Ovary (tissue), 10 donors: ENCODE measurements at places on chromosomes 3 and 15. TPM values are rescaled to one million over a fixed set of nuclear protein-coding genes. Genes with fewer than 3 reads are reported as not detected.
A peak's percentile ranks its signal among the peaks of the same experiment; 100 is the strongest.

The ATP6V1A gene
- total RNA-seq: 43.0 TPM

GRCh38 chr3:162892921-162893793 is 1396.5 kb downstream of the OTOL1 start:
- H3K36me3 ChIP-seq: no peaks in the 10 kb centered on the region
- no peak for DNase-seq
- H3K27ac ChIP-seq: no peak overlapping the region
- H3K4me3 ChIP-seq: no peak overlapping the region

DNA sequence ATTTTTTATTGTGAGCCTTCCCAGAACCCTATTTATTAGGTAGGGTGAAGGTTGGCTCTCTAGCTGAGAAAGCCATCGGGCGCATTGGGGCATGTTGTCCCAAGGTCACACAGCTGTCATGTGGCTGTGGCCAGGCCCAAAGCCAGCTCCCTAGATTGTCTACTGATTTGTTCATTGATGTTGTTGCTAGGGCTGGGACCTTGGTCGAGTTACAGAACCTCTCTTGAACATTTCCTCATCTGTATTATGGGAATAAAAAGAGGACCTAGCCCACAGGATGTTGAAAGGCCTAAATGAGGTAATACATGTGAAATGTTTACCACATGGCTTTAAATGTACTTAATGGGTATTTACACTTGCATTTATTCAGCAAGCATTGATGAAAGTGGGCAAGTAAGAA is 252.5 kb downstream of the SUCLG2 start:
- H3K4me1 ChIP-seq: no peaks in the 10 kb centered on the region
- H3K4me3 ChIP-seq: no peak overlapping the region
- no peaks in the 10 kb centered on the region for H3K27me3 ChIP-seq

DNA sequence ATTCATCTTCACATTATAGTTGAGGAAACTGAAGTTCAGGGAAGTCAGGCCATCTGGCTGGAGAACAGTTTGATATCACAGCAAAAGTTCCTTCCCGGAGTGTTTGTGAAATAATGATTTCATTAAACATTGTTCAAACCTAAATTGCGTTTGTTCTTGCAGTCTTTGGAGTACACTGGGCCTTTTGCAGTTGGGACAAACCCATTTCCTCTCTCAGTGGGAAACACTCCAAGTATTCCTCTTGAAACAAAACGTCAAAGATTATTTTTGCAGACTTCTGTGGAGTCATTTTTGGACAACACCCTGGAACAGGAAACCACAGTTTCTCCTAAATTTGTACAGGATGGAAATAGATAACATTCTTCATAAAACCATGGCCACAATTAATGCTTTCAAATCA is 287.5 kb downstream of the PTPRG start:
- peaks cover 9% of the 10 kb centered on the region for H3K4me1 ChIP-seq
- H3K36me3 ChIP-seq: no peaks in the 10 kb centered on the region
- H3K27me3 ChIP-seq: no peaks in the 10 kb centered on the region
- peak; percentile 38 for DNase-seq
- H3K27ac ChIP-seq: peak overlapping the region; percentile 43
- no peak overlapping the region for H3K4me3 ChIP-seq

- H3K36me3 ChIP-seq: no peaks in the 10 kb centered on the region
- no peaks in the 10 kb centered on the region for H3K27me3 ChIP-seq
- no peak overlapping the region for H3K27ac ChIP-seq
- H3K4me3 ChIP-seq: peak overlapping the region; percentile 52
- H3K4me1 ChIP-seq: no peaks in the 10 kb centered on the region
These were observed 561 bp downstream of the SIDT1 start for GRCh38 chr3:113532698-113533533.

DNA sequence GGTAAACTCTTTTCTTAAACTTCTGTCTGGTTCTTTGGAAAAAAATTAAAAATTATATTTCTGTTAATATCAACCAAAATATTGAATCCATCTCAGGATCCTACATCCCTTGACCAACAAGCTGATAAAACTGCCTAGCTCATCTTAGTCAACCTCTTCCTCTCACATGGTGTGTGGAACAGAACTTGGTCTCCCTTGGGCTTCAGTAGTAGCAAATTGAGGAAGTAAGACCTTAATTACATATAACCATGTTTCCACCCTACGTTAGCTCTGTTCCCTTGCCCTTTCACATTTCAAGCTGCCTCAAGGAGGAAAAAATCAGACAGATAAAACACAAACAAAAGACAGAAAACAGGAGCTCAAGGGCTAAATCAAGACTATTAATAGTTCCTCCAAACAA is 116.4 kb downstream of the GREM1 start:
- no peaks in the 10 kb centered on the region for H3K4me1 ChIP-seq
- no peak for DNase-seq
- H3K27me3 ChIP-seq: no peaks in the 10 kb centered on the region

DNA sequence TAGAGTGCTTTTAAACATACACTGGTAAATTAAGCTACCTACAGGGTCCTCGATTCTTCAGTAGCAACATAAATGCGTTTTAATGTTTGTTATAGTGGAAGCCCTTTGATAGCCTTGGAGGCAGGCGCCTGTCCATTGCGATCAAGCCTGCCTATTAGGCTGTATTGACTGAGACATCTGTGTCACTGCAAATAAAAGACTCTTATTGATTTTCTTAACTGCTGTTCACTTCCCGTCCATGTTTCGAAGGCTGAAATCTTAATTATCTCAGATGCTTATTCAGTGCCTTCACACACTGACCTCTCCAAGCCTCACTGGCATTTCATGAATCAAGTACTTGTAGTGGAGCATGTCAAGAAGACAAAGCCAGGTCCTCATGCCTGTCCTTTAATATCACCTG is 51.1 kb downstream of the MAP2K5 start:
- no peaks in the 10 kb centered on the region for H3K36me3 ChIP-seq
- DNase-seq: no peak
- H3K27me3 ChIP-seq: no peaks in the 10 kb centered on the region
- no peaks in the 10 kb centered on the region for H3K4me1 ChIP-seq

- H3K4me3 ChIP-seq: no peak overlapping the region
- DNase-seq: peak; percentile 62
- H3K4me1 ChIP-seq: peaks cover 11% of the 10 kb centered on the region
These were observed 7.9 kb upstream of the GP9 start for GRCh38 chr3:129052675-129053074.

DNA sequence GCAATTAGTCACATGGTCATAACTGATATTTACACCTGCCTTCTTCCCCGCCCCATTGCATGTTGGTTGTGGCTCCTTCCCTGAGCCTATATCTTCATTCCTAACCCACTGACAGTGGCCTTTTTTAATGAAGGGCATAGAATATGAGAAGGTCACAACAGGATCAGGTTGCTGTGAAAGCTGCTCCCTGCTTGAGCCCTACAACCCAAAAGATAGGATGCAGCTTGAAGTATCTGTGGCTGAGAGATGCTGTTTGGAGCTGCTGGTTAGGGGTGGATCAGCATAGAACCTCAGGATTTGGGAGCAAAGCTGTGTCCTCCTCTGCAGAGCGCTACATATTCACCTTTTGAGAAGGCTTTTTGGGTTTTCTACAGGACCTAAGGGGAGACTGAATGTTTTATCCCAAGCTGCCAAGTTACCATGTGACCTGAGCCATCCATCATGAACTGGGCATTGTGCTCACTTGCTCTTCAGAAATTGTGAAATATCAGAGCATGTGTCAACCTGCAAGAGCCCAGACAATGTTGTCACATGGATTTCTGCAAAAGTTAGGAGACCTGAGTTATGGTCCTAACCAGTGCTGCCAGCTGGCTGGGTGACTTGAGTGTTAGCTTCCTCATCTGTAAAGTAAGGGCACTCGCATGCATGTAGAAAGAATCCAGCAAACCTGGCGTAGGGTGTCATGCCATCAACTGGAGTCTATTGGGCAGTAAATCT is 49.8 kb upstream of the ARL8B start:
- no peak for DNase-seq
- H3K4me3 ChIP-seq: no peak overlapping the region
- H3K4me1 ChIP-seq: peaks cover 2% of the 10 kb centered on the region

- no peaks in the 10 kb centered on the region for H3K27me3 ChIP-seq
- peak; percentile 84 for DNase-seq
- no peak overlapping the region for H3K27ac ChIP-seq
- H3K4me1 ChIP-seq: peaks cover 1% of the 10 kb centered on the region
- no peak overlapping the region for H3K4me3 ChIP-seq
These were observed 40.9 kb upstream of the MRPL3 start for GRCh38 chr3:131543714-131544113.

The GOLGA6L1 gene
- total RNA-seq: not detected

The CCNB2 gene
- total RNA-seq: 0.40 TPM

DNA sequence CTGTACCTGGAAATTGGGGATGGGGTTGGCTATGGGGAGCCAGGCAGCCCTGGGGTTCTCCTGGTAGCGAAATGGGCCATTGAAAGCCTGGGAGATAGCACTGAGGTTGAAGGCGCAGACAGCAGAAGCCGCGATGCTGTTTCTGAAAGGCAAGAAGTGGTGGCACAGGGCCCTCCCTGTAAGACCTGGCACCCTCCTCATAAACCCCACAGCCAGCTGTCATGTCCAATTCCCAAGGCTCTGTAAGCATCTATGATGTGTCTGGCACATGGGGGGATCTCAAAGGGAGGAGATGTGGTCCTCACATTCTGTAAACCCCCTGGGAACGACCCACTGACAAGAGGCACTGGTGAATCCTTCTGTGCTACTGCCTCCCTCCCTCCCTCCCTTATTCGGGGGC is 104.0 kb downstream of the SEMA5B start:
- H3K4me1 ChIP-seq: no peaks in the 10 kb centered on the region
- no peaks in the 10 kb centered on the region for H3K36me3 ChIP-seq
- no peak overlapping the region for H3K27ac ChIP-seq
- H3K4me3 ChIP-seq: no peak overlapping the region

GRCh38 chr3:190768891-190769290 is 93.6 kb downstream of the GMNC start:
- no peak overlapping the region for H3K4me3 ChIP-seq
- H3K27me3 ChIP-seq: no peaks in the 10 kb centered on the region
- H3K4me1 ChIP-seq: no peaks in the 10 kb centered on the region
- DNase-seq: no peak

- no peaks in the 10 kb centered on the region for H3K36me3 ChIP-seq
- no peak overlapping the region for H3K27ac ChIP-seq
- H3K27me3 ChIP-seq: no peaks in the 10 kb centered on the region
- H3K4me1 ChIP-seq: peaks cover 4% of the 10 kb centered on the region
These were observed 134.4 kb downstream of the MYLK start for GRCh38 chr3:123749711-123750110.

The TIMMDC1 gene
- 71.3 TPM for total RNA-seq

DNA sequence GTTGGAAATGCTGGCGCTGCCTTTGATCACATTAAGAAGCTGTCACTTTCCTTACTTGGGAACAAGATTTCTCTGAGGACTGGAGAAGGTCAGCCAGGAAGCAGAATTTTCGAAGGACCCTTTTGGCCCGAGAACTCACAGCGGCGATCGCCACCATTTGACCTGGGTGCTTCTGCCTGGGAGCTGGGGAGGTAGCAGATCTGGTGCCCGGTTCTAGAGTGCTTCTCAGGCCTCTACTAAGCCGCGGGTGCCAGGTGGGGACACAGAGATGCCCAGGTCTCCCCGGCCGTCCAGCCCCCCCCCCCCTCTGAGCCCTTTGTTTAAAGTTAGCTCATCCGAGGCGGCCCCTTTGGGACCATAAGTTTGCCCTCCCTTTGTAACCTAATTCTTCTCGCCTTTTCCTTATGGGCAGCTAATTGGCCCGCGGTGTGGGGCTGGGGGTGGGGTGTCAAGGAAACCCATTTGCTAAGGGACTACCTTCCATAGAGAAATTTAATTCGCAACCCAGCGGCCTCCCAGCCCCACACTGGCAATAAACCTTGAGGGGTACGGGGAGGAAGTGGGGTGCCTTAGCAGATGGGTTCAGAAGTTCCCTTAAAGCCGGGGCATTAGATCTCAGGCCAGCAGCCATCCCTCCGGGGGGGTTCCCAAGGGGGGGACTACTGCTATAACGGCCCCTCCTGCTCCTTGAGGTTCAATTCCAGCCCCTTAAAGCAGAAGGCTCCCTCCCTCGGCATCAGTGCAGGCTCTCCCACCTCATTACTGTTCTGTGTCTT is 1.9 kb downstream of the GATA2 start:
- no peak overlapping the region for H3K27ac ChIP-seq
- H3K27me3 ChIP-seq: peaks cover 10% of the 10 kb centered on the region
- DNase-seq: peak; percentile 22
- no peaks in the 10 kb centered on the region for H3K36me3 ChIP-seq

The UBAP1L gene
- total RNA-seq: 7.6 TPM

- no peak overlapping the region for H3K27ac ChIP-seq
- no peak overlapping the region for H3K4me3 ChIP-seq
- no peaks in the 10 kb centered on the region for H3K27me3 ChIP-seq
- no peak for DNase-seq
These were observed 61.4 kb downstream of the ATP10A start for GRCh38 chr15:25801586-25802284.

GRCh38 chr15:68819495-68820294 is 1.0 kb downstream of the ANP32A start:
- no peaks in the 10 kb centered on the region for H3K36me3 ChIP-seq
- peak overlapping the region; percentile 95 for H3K27ac ChIP-seq
- peaks cover 6% of the 10 kb centered on the region for H3K4me1 ChIP-seq
- H3K27me3 ChIP-seq: no peaks in the 10 kb centered on the region

DNA sequence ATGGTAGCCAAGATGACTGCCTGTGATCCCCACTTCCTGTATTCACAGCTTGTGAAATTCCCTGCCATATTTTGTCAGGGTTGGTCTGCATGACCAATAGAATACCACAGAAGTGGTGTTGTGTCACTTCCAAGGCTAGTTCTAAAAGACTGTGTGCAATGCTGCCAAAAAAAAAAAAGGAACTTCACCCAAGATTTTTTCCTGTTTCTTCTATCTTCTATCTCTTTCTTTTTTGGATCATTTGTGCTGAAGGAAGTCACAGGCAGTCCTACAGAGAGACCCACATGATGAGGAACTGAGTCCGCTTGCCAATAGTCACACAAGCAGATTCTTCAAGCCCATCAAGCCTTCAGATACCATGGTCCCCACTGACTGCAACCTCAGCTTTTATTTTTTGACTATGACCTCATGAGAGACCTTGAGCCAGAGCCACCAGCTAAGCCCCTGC is 18.1 kb upstream of the RAF1 start:
- H3K4me1 ChIP-seq: peaks cover 2% of the 10 kb centered on the region
- H3K36me3 ChIP-seq: no peaks in the 10 kb centered on the region
- H3K27me3 ChIP-seq: no peaks in the 10 kb centered on the region
- DNase-seq: no peak
- H3K4me3 ChIP-seq: no peak overlapping the region
- no peak overlapping the region for H3K27ac ChIP-seq

DNA sequence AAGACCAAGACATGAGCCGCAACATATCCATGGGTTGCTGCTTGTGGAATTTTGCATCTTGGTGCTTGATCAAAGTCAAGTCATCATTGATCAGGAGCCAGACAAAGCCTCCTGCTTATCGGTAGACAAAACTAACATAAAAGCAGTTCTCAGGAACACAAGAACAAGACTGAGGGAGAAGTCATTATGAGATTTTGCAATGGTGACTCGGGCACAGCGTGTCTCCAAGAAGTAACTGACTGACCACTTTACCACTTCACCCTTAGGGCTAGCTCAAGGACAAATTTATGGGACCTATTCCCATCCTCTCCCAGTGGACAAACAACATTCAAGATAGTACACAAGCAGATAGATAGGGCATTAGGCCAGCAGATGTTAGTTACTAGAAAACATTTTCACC is 68.1 kb upstream of the LIMD1 start:
- H3K4me3 ChIP-seq: no peak overlapping the region
- no peaks in the 10 kb centered on the region for H3K27me3 ChIP-seq
- DNase-seq: no peak

- no peak for DNase-seq
- no peak overlapping the region for H3K4me3 ChIP-seq
- no peaks in the 10 kb centered on the region for H3K36me3 ChIP-seq
- H3K27me3 ChIP-seq: no peaks in the 10 kb centered on the region
- H3K27ac ChIP-seq: no peak overlapping the region
- H3K4me1 ChIP-seq: peaks cover 2% of the 10 kb centered on the region
These were observed 19.0 kb upstream of the CSTA start for GRCh38 chr3:122305818-122306621.
